ENCODE measurements at places on chromosomes 12 and 14.
A peak's percentile ranks its signal among the peaks of the same experiment; 100 is the strongest.

- DNase-seq = no peak
Observed at GRCh38 chr12:116674643-116675183, 63.2 kb downstream of the SPRING1 start.

DNA sequence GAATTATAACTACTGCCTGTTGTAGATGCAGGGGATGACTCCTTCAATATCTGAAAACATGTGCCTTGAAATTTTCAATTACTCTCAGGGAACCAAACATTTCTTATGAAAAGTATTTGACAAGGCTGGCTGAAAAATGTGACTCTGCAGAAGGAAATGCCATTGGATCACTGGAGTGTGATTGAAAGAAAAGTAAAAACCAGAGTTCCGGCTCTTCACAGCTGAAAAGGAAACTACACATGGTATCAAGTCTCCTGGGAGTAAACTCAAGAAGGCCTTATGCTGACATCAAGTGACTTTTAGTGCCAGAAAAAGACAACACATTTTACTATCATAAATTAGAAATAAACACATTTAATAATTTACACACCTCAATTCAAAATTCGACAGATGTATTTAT is 693.0 kb downstream of the LRFN5 start:
- no peak for DNase-seq

- DNase-seq = no peak
Observed at GRCh38 chr12:118959348-118959747, 22.0 kb upstream of the SRRM4 start.

GRCh38 chr14:81402123-81402495 is 2.0 kb upstream of the STON2 start:
- no peak for DNase-seq

- no peak for DNase-seq
Observed at GRCh38 chr14:34199585-34199984, 248.7 kb upstream of the EGLN3 start.

- no peak for DNase-seq
Observed at GRCh38 chr14:93023039-93023438, 92.7 kb downstream of the ITPK1 start.

- DNase-seq = no peak
Observed at GRCh38 chr12:69464428-69464827, 5.8 kb upstream of the FRS2 start.

- DNase-seq = no peak
Observed at GRCh38 chr12:122669397-122670070, 33.6 kb downstream of the HCAR2 start.

- DNase-seq = no peak
Observed at GRCh38 chr12:96057986-96058553, 22.7 kb upstream of the LTA4H start.

DNA sequence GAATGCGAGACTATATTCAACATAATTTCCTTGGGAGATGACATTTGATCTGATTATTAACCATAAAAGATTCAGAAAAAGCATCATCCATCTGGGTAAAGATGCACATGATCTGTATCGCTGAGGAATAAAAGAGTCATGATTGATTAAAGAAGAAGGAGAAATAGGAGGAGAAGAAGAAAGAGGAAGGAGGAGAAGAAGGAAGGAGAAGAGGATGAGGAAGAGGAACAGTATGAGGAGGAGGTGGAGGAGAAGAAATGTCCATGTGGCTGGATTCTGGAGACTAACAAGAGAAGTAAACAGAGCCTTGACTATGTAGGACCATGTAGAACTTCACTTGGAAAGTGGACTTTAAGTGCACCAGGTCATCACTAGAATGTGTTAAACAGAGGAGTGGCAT is 947.4 kb downstream of the LRFN5 start:
- DNase-seq = no peak

- peak; percentile 12 for DNase-seq
Observed at GRCh38 chr12:22409377-22410164, 75.1 kb upstream of the ST8SIA1 start.

- DNase-seq = no peak
Observed at GRCh38 chr14:100062590-100062989, 2.6 kb upstream of the EVL start.

GRCh38 chr12:124172636-124173035 is 122.3 kb upstream of the RFLNA start:
- no peak for DNase-seq

DNA sequence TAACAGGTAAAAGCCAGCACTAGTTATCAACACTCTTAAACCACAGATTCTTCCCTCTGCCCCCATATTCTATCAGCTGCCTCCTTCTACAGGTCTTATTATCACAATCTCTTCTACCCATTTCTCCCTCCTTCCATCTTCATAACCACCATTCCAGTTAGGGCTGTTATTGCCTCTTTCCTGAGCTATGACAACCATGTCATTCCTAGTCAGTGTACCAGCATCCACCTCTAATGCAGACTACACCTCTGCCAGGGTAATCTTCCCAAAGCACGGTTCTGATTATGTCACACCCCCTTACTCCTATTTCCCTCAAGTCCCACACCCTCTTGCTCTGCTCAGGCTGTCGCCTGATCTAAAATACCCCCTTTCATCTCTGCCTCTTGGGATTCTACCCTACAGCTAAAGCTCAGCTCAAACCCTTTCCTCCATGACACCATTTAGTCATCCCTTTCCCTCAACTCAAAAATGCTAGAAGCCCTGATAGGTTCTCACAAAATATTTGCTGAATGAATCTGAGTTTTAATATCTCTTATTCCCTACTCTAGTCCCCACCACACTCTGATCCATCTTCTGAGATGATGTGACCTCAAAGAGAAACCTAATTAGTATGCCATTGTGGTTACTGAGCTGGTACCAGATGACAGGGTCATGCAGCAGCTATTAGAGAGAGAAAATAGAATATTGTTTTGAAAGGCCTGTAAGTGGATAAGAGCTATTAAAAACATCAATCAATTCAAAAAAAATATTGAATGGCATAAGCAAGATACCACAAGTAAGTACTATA is 11.7 kb downstream of the RACGAP1 start:
- DNase-seq = no peak

DNA sequence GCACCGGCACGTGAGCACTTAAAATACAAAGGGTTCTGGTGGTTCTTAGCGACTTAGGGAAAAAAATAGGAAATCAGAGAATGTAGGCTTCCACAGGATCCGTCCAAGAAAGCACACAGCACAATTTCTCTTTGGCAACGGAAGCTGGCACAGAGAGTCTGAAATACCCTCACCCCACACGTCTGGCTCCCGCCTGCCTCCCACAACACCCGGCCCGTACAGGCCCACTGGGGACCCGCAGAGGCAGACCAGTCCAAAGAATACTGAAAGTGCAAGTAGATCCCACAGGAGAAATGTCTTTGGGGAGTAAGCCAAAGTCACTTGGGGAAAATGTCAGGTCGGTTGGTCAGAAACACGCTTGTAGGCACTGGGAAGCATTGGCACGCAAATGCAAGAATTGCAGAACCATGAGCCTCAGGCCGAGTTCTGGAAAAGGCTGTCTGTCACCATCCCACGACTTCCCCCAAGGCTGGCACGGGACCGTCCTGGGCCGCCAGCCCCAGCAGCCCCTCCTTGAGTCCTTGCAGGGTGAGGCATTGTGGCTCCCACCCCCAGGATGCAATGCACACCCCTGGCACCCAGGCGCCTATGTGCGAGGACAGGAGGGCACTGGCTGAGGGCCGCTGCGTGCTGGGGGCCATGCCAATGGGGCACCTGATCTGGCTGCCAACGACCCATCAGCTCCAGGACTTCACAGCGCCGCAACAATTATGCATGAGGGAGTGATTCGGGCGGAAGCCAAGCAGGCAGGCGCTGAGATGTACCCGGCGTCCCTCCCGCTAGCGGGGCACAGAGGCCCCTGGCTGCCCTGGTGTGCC is 29.7 kb downstream of the CHGA start:
- DNase-seq = no peak

- no peak for DNase-seq
Observed at GRCh38 chr12:49331380-49332222, 5.4 kb downstream of the C1QL4 start.

DNA sequence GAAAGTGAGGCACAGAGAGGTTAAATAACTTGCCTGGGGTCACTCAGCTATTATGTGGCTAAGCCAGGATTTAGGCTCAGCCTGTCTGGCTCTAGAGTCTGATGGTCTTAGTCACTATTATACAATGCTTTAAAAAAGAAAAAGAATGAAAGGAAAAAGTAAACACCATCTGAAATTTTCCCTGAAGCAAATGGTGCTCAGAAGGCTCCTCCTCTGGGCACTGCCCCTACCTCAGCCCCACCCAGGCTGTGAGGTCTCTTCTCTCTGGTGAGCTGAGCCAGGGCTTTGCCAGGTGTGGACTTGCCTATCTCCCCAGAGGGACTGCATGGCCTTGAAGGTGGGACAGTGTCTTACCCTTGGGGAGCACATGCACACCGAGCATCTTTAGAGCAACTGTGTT is 117.5 kb upstream of the DYRK2 start:
- DNase-seq = no peak

- no peak for DNase-seq
Observed at GRCh38 chr12:67279637-67280036, 10.5 kb downstream of the CAND1 start.

- DNase-seq = no peak
Observed at GRCh38 chr14:93042968-93043940, 72.5 kb downstream of the ITPK1 start.

- no peak for DNase-seq
Observed at GRCh38 chr12:113155646-113156045, 6.1 kb downstream of the CFAP73 start.

GRCh38 chr12:8816448-8817050 is 5.9 kb upstream of the A2ML1 start:
- no peak for DNase-seq

- no peak for DNase-seq
Observed at GRCh38 chr12:70487440-70487839, 121.3 kb downstream of the KCNMB4 start.

GRCh38 chr14:103225476-103225875 is 102.2 kb downstream of the TNFAIP2 start:
- DNase-seq = no peak

- no peak for DNase-seq
Observed at GRCh38 chr12:62738616-62739015, 196.3 kb downstream of the PPM1H start.

DNA sequence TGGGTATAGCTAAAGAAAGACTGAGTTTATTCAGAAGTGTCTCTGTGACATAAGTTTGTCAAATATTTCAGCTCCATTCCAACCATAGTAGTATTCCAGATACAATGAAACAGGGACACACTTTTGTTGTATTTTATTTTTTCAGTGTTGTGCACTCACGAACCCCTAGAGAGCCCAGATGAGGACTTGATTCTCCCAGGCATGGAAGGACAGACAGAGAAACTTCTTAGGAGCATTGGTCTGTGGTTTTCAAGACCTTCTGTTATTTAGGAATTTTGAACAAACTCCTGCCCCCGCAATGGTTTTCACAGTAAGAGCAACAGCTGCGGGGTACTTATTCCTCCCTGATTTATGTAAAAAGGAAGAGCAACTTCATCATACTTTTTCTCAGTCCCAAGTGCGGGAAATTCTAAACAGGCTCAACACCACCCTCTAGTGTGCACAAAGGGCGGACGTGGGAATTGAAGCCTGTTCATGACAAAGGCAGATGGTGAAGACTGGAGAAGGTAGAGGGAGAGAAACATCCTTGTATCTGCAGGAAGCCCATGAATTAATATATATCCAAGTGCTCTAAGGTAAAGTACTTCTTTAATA is 147.6 kb downstream of the PAH start:
- no peak for DNase-seq

GRCh38 chr14:80358112-80358511 is 146.8 kb upstream of the DIO2 start:
- DNase-seq = no peak

DNA sequence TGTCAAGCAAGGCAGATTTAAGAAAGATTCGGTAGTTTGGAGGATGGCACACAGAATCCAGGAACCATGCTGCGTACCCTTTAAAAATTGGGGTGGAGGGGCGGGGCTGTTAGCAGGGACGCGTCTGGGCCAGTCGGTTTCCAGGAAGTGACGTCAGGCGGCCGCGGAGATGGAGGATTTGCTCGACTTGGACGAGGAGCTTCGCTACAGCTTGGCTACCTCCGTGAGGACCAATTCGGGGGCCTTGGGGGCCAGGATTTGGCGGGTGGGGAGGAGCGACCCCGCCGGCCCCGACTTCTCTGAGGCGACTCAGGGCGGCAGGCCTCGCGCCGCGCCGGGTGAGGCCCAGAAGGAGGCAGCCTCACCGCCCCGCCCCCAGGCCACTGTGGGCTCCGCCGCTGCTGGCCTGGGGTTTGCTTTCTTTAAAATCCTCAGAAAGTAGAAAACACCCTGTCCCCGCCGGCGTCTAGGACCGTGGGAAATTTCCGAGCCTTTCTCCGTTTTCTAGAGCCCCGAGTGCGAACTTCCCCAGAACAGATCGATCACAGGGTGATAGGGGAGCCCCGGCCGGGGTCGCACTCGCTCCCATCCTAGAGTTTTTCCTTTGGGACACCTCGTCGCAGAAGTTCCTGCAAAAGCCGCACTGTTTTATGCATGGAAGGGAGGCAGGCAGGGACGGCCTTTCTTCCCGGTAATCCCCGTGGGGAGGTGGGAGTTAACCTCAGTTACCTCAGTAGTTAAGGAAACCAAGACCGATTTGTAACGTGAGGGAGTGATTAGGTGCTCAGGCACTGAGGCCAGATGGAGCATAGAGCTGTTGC is at the start of gene IFT43:
TSS of gene IFT43 (plus strand) at position 146 of the 821 bp plus-strand sequence. CDS start at position 170, 24 bp downstream.
- DNase-seq = peak; percentile 84

DNA sequence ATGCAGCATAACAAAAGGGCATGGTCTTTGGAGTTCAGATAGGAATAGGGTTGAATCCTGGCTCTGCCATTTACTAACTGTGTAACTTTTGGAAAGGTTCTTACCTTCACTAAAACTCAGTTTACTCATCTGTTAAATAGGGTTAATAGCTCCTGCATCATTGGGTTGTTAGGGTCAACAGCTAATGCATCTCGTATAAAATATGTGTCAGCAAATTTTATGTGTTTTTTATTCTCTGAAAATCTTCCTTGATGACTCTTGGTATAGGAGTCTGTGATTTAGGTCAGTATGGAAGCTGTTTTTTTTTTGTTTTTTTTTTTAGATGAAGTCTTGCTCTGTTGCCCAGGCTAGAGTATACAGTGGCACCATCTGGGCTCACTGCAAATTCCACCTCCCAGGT is 36.1 kb upstream of the SRP54 start:
- DNase-seq = no peak

DNA sequence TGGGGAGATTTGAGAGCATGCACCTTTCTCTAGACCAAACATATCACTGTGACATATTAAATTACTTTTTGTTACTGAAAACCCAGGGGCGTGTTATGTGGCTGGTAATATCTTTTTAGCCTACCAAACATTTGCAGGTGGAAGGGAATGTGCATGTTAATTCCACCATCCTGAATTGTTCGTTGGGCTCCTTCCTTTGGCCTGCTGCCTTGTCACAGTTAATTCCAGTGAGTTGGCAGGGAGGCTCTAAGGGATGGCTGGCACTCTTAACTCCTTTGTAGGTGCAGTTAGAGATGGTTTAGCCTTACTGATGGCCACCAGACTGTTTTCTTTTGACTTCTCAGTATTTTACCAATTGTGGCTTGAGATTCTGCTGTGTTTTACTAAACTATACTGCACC is 64.5 kb downstream of the DIP2B start:
- no peak for DNase-seq

GRCh38 chr12:112347581-112347982 is 34.6 kb downstream of the HECTD4 start:
- DNase-seq = no peak

GRCh38 chr12:116159593-116160200 is 117.8 kb downstream of the MED13L start:
- DNase-seq = no peak

All from stimulated activated CD8-positive, alpha-beta memory T cell treated with anti-CD3 and anti-CD28 coated beads, Interleukin-4, amount 100 ng/mL, for 1 hour (primary cell).